EH (cell line): ENCODE measurements at places on chromosomes 2 and 18.

- no peak for DNase-seq
Measured at GRCh38 chr2:33126552-33126951, 179.8 kb downstream of the LTBP1 start.

DNA sequence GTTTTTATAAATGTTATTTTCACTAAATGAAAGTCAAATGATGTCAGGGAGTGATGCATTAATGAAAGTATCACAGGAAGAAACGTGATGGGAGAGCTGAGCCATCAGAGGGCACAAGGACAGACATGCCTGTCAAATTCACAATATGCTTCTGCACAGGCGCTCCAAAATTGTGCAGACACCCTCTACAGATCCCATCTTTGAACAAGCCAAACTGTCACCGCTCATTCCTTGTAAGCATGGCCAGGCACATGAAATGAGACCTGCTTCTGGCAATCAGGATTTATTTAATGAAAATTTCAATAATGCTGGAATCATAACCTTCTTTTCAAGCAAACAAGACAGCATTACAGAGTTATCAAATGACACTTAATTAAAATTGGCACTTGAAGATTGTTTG lies 20.4 kb upstream of the FSHR start:
- DNase-seq: no peak

GRCh38 chr2:209525834-209526281 lies 102.0 kb downstream of the MAP2 start:
- peak; percentile 94 for DNase-seq

GRCh38 chr2:75607988-75608683 lies 38.4 kb upstream of the MRPL19 start:
- DNase-seq: peak; percentile 30

DNA sequence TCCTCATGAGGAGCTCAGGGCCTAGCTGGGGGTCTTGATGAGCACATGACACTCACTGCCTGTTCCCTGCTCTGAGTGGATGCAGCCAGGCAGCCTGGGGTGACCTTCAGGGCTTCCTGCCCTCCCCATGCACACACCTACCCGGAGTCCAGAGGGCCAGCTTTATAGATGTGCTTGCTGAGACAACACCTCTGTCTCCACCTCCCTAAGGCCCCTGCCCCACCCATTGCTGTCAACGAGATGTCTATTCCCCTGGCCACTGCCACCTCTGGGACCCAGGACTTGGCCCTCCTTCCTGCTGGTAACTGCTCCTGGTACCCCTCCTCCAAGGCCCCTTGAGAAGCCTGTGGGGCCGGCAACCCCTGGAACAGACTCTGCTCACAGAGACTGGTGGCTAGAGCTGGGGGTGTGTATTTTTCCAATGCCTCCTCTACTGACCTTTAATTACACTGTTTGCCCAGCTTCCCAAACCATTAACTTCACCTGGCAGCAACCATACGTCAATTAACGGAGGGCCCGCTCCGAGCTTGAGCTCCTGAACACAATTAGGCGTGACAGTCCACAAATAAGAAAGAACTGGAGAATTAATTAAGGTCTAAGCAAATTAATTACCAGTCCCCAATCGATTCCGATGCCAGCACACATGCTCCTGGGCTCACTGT lies 66.3 kb downstream of the EMX1 start:
- no peak for DNase-seq

GRCh38 chr2:20617892-20618467 lies 32.9 kb downstream of the HS1BP3 start:
- peak; percentile 100 for DNase-seq

DNA sequence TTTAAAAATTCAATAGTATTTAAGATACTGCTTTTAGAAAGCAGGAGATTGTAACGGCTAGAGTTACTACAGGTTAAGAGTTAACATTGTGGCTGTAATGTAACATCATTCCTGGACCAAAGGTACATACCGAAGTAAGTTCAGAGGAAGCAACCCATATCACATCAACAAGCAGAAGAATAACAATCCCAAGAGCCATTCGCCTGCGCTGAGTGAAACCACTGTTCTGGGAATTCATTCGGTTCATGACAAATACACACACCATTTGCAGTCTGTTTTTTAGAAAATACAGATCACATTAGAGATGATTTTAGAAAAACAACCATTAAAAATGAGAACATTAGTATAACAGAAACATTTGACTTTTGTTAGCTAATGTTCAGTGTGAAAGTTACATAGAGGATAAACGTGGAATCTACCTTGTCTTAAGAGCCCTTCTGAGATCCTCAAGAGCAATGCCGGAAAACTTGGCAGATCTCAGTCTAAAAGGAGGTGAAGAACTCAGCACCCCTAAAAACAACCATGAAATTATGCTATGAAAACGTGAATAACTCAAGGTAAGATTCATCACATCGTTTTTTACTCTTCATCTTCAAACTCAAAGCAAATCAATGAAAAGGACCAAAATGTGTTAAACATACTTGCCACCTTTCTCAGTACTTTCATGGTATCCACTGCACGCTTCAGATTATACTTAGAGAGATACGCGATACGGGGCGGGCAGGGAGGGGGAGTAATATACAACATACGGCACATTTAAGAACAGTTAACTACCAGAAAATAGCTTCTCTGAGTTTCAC lies 1.2 kb downstream of the SLC35F5 start:
- DNase-seq: peak; percentile 19

DNA sequence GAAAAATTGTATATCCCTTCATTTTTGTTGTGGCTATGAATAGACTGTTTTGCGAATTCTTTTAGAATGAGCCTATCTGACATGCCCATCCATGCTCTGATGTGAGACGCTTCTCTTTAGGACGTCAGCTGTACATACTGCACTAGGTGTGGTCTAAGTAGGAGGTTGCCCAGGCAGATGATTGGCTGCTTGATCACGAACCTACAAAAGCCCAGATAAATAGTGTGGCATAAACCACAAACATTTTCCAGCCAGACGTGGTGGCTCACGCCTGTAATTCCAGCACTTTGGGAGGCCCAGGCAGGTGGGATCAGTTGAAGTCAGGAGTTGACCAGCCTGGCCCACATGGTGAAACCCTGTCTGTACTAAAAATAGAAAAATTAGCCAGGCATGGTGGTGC lies 251.8 kb downstream of the AGAP1 start:
- DNase-seq: peak; percentile 8

DNA sequence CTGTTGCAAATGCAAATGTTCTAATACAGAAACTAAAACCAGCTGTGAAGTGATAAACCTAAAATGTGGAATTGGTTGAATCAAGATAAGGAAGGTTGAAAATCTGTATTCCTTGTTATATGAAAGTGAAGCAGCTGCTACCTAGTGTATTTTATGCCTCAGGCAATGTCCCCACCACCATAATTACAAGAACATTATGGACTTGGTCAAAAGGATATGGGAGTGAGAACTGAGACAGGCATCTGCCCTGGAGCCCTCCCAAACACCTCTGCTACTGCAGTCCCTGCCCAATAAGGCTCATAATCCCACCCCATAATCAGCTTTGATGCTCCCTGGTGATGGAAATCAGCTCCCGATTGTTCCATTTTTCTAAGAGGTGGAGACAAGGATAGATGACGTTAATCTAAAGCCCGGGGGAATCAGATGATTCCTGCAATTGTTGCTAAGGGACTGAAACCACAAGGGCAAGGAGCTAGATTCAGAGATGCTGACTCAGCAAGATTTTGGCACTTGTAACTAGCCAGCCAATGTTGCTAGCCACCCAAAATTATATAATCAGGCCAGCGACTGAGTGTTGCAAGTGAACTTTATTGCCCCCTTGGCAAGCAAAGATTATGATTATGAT lies 69.5 kb downstream of the EVA1A start:
- DNase-seq: no peak

- DNase-seq: peak; percentile 53
Measured at GRCh38 chr2:190999949-191000665, 13.9 kb downstream of the STAT1 start.

DNA sequence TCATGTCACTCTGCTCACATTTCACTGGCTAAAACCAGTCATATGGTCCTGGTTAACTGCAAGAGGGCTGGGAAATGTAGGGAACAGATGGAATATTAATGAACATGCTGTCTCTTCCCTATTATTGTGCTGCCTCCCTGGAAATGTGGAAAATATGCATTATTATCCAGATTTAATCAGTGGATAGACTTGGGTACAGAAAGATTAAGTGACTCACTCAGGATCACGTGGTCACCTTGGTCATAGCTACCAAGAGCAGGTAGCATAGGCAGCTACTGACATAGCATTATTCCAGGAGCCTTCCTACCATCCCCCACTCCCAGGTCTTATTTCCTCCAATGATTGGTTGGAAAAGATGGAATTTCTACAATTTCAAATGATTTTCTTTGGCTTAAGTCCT lies 141.1 kb downstream of the HRH4 start:
- no peak for DNase-seq

- no peak for DNase-seq
Measured at GRCh38 chr2:70962885-70963878, 15.2 kb upstream of the ANKRD53 start.

- DNase-seq: no peak
Measured at GRCh38 chr2:176192351-176192750, 3.9 kb downstream of the HOXD1 start.

DNA sequence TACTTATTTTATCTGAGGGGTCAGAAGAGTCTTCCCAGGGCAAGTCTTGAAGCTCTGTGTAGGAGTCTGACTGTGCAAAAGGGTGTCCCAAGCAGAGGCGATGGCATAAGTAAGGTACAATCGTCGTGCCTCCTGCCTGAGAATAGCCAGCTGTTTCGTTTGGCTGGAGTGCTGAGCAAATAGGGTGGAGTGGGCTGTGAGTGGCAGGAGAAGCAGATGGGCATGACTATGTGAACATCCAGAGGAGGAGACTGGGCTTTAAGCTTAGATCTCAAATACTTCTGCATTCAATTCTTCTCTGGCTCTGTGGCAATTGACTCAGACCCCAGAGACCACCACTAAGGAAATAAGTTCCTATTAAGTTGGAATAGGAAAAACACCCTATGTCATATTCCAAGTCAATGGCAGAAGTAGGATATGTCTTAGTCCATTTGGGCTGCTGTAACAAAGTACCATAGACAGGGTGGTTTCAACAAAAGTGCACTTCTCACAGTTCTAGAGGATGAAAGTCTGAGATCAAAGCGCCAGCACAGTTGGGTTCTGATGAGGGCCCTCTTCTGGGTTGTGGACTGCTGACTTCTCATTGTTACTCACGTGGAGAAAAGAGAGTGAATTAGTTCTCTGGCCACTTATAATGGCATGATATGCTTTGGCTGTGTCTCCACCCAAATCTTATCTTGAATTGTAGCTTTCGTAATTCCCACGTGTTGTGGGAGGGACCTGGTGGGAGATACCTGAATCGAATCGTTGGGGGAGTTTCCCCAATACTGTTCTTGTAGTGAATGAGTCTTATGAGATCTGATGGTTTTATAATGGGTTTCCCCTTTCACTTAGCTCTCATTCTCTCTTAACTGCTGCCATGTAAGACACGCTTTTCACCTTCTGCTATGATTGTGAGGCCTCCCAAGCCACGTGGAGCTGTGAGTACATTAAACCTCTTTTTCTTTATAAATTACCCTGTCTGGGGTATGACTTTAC lies 120.2 kb downstream of the LPIN1 start:
- no peak for DNase-seq

- DNase-seq: no peak
Measured at GRCh38 chr2:224194161-224194560, 155.1 kb upstream of the SERPINE2 start.
